ENCODE measurements at places on chromosomes 7 and 10. TPM values are rescaled to one million over a fixed set of nuclear protein-coding genes. Genes with fewer than 3 reads are reported as not detected.

The CYP3A5 gene
- 0.71 TPM for polyA plus RNA-seq

- no peak for DNase-seq
These were observed 1.4 kb downstream of the EPHB4 start for GRCh38 chr7:100825751-100826513.

- DNase-seq = no peak
These were observed 49.2 kb downstream of the CUL2 start for GRCh38 chr10:35040760-35041501.

DNA sequence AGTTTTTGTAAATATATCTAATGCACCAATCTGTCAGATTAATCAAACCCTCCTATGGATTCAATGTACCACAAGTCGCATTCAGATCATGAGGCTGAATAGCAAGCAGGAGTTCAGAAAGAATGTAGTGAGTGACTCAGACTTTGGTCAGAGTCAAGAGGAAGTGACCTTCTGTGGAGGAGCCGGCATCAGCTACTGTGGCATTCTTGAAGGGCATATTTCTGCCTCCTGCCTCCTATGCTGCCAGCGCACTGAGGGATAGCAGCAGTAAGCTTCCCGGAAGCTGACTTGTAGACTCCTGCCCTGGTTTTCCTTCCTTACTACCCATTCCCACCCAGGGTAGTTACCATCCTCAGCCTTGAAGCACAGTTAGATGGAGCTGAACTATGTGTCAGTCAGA lies 867.5 kb downstream of the NRG3 start:
- DNase-seq = no peak

The CFAP46 gene
- 0.24 TPM for polyA plus RNA-seq

The FRMD4A gene
- 36.3 TPM for polyA plus RNA-seq

The PRF1 gene
- polyA plus RNA-seq = 0.82 TPM

The ADCY1 gene
- polyA plus RNA-seq = 9.9 TPM

GRCh38 chr7:155676052-155676451 lies 31.6 kb downstream of the RBM33 start:
- no peak for DNase-seq

GRCh38 chr10:62062752-62063512 lies 161.4 kb downstream of the ARID5B start:
- DNase-seq = no peak

The SEC31B gene
- polyA plus RNA-seq = 10.8 TPM

DNA sequence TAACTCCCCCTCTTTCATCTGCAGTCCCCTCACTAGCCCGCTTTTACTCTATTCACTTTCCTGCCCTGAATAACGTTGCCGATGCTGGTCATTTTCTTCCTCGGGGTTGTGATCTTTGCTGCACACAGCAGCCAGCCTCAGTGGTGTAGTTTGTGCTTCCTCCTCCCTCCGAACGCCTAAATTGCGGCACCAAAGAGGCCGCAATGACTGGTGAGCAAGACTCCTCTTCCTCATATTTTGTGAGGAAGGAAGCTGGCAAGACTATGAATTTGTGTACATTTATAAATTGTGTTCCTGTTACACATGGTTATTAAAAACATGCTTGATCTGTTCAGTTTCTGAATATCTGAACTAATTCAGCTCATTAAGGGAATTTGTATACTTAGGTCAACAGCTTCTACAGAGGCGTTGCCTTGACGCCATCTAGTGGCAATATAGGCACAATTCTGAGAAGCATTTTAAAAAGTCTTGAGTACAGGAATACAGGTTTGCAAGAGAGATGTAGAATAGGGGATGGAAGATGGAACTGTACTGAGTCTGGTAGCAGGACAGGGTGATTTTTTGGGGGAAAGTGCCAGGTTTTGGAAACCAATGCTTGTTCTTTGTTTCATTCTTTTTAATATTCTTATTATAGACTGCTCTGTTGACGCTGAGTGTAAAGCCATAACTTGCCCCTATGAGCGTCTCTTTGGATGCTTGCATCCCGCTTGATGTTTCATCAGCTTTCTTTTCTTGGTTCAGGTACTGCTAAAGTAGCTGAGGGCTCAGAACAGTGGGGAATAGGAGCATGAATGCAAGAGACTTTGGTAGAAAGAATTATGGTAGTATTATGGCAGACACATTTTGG lies 4.1 kb upstream of the TAS2R5 start:
- no peak for DNase-seq

The CYP3A7 gene
- polyA plus RNA-seq = 0.24 TPM

DNA sequence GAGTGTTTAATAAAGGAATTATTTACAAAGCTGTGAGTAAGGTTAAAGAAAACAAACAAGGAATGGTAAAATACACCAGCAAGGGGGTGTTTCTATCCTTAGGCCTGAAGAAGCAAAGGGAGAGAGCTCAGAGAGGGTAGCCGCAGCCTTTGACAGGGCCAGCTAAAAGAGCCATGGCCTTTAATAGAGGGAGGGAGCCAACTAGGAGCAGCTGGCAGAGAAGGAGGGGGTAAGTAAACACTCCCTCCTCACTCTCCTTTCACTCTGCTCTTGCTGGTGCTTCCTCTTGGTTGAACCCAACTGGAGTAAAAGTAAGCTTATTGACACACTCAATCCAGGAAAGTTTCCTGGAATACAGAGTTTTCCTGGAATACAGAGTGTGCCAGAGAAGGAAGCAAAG lies 87.5 kb downstream of the CH25H start:
- DNase-seq = no peak

The EN2 gene
- 0.71 TPM for polyA plus RNA-seq

The ASZ1 gene
- polyA plus RNA-seq = not detected
